ENCODE measurements at places on chromosomes 2 and 18.

DNA sequence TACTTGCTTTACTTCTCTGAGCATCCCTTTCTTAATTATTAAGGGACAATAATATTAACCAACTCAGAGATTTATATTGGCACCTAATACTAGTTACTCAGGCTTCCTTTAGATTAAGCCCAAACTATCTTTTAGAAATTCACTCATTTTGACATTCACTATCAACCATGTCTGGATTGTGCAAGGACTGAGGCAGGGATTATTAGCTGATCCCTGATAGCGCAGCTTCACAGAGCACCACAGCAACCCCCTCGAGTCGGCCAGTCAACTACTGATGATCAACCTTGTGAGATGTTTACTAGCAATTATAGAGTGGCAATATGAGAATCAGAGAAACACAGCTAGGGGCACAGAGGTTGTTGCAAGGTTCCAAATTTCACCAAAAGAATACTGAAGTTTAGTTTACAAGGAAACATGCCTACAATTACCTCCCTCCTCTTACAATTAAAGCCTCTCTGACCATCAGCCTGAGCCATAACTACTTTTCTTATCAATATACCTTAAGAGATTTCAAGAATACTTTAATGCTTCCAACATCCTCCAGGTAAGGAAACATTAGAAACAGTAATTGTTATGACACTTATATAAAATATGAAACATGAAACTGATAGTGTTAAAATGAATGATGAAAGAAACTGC lies 191.6 kb downstream of the TCF4 start:
- DNase-seq, result no peak

GRCh38 chr2:200467806-200468681 lies 41.8 kb downstream of the KCTD18 start:
- DNase-seq, result no peak

- no peak for DNase-seq
These were observed 134.0 kb downstream of the RAB3GAP1 start for GRCh38 chr2:135186054-135186453.

DNA sequence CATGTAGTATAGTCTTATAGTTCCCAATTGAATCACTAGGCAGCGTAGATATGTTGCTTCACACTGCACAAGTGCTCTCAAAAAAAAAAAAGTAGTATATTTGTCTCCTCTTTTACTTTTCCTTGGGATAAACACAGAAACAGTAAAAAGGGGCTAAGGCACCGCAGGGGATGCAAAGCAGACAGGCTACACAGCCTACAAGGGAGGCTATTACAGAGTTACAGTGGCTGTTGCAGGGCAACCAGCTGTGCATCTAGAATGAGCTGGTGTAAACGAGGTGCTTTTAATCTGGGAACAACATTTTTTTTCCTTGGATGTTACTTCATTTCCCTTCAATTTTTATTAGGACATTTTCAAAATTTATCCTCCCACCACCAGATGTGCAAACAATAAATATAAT lies 1934.7 kb upstream of the CELF4 start:
- DNase-seq, result no peak

GRCh38 chr2:9549420-9549819 lies 6.2 kb downstream of the ADAM17 start:
- DNase-seq, result no peak

GRCh38 chr18:48230467-48231113 lies 178.6 kb downstream of the ZBTB7C start:
- DNase-seq, result no peak

DNA sequence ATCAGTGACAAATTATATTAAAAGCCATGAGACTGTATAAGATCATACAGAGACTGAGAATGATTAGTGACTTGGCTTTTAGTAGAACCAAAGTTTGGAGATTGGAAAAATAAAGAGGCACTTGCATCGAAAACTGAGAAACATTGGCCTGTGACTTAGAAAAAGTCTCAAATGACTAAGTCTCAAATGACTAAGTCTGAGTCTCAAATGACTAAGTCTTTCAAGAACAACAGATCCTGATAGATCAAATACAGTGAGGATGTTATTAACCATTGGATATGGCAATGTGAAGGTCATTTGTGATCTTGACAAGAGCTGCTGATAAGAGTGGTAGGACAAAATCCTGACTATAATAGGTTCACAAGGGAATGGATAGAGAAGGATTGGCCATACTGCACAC lies 135.5 kb upstream of the FANCL start:
- no peak for DNase-seq

- no peak for DNase-seq
These were observed 207.9 kb upstream of the SALL3 start for GRCh38 chr18:78771496-78772359.

GRCh38 chr2:28452534-28453081 lies 43.3 kb upstream of the PLB1 start:
- peak; percentile 92 for DNase-seq

- no peak for DNase-seq
These were observed 9.9 kb upstream of the CTLA4 start for GRCh38 chr2:203857656-203858055.

GRCh38 chr18:44911773-44912172 lies 231.1 kb downstream of the SETBP1 start:
- no peak for DNase-seq

DNA sequence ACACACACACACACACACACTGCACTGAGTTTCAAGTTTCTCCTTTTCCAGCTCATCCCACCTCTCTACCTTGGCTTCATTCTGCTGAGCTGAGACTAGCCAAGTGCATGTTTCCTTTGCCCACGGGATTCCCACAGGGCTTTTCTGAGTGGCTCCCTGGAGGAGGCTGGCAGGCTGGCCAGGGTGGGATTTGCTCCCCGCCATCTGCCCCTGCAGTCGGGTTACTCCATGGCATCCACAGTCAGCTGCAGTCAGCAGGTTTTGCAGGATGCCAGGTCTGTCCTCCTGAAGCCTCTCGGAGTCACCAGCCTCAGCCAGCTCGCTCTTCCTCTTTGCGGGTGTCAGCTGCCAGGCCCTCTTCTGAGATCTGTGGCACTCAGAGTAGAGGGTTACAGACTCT lies 783.7 kb upstream of the SOX11 start:
- DNase-seq, result no peak

GRCh38 chr18:26090130-26091046 lies at the start of gene SS18:
TSS of gene SS18 (minus strand) at chr18:26090613. CDS start at chr18:26090569, 44 bp downstream.
- DNase-seq, result peak; percentile 96

DNA sequence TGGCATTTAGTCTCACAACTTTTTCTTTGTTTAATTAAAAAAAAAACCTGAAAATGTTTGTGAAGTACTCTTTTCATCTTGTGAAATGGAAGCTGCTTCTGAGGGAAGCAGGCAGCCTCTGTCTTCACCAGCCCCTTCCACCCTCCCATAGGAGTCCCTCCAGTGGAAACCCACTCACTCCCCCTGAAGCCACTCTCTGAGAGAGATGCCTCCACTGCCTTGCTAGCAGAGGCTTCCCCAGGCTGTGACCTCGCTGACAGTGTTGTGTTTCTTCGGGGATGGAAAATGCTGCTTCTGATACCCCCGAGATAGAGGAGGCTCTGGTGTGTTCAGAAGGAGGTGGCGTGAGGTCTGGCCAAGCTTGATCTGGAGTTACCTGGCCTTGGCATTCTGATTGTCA lies 59.9 kb downstream of the SH3RF3 start:
- no peak for DNase-seq

DNA sequence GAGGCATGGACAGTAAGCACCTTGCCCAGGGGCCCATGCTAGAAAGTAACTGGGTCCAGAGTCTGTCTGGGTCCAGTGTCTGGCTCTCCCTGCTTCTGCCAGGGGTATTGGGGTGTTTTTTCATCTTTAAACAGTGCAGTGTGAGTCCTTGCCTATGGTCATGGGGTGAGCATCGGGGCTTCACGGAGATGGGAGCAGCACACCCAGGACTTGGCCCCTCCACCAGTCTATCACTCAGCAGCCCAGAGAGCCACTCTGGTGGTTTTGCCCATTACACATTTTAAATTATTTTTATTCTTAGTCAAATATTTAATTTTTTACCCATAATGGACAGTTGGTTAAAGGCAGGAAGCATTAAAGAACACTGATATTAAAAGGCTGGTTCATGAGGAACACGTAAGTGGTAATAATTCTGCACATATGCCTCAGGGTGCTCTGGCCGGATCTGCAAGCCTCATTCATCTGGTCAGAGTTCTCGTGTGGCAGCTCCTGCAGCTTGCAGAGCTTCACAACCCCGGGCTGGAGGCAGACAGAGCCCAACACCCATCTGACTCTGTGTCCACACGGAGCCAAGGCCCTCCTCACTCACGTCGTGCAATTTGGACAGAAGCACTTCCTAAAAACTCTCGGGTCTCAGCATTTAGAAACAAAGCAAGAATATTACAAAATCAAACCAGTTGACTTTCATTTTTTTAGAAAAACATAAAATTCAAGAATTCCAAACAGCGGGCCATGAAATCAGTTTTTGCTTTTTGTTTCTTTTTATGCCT lies 204.1 kb downstream of the CTIF start:
- no peak for DNase-seq

- no peak for DNase-seq
These were observed 42.8 kb upstream of the LDLRAD4 start for GRCh38 chr18:13175754-13176210.

- no peak for DNase-seq
These were observed 193.3 kb upstream of the VWC2L start for GRCh38 chr2:214217599-214217998.

- DNase-seq, result no peak
These were observed 85.4 kb upstream of the MYO3B start for GRCh38 chr2:170092436-170093060.

- no peak for DNase-seq
These were observed 109.0 kb upstream of the KCNJ3 start for GRCh38 chr2:154589514-154589913.

DNA sequence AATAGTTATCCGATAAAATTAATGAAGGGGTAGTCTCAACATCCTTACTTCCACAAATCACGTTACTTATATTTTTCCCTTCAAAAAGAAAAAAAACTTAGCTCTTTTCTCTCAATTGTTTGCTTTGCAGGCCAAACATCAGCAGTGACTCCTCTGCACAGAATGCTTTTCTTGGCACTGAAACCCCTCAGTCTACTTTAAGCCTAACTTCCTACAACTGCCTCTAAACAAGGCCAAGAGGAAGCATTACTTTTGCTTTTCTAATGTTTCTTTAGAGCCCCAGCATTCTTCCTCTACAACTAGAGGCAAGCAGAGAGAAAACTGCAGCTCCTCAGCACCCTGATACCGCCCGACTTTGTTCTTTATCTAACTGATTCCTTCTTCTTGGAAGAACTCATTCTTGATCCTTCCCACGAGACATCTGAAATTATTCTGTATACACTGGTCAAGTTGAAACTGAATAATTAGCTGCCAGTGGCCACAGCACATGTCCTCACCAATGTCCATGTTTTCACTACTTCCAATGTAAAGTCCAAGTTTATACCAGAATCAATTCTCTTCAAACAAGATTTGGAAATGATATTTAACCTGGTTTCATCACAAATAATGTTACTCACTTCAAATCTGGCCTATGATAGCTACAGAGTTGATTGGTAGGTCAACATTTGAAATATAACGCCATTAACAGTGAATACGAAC lies 55.3 kb downstream of the DTNB start:
- DNase-seq, result no peak

- DNase-seq, result no peak
These were observed 72.6 kb downstream of the ZNF532 start for GRCh38 chr18:58937071-58937886.

DNA sequence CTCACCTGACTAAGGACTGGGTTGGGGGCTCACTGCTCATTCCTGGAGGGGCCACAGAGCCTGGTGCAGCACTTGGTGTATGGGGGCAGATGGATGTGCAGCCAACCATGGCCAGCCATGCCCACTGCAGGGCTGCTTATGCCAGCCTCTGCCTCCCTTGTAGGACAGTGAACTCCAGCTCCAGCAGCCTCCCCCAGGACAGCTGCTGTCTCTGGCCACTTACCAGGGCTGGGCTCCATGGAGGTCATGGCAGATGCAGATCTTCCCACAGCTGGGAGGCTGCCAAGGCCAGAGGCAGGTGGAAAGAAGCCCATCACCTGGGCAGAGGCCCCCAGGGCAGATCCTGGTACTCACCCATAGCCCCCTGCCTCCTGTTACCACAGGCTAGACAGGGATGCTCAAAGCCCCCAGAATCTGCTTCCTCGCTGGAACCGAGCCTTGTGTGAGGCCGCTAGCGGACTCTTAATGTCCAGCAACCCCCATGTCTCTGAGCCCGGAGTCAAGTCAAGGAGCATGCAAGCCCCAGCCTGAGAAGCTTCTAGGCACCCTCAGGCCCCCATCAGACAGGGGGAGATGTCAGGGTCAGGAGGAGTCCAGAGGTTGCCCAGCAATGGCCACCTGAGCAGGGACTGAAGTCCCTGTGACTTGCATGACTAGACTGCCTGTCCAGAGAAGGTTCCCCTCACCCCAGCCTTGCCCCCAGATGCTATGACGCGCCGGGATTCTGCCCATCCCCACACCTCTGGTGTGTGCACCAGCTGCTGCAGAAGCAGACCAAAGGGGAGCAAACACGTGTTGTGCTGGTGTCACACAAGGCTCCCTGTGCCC lies 123.6 kb downstream of the TWIST2 start:
- no peak for DNase-seq

GRCh38 chr2:145277922-145278321 lies 758.0 kb upstream of the ZEB2 start:
- DNase-seq, result no peak

DNA sequence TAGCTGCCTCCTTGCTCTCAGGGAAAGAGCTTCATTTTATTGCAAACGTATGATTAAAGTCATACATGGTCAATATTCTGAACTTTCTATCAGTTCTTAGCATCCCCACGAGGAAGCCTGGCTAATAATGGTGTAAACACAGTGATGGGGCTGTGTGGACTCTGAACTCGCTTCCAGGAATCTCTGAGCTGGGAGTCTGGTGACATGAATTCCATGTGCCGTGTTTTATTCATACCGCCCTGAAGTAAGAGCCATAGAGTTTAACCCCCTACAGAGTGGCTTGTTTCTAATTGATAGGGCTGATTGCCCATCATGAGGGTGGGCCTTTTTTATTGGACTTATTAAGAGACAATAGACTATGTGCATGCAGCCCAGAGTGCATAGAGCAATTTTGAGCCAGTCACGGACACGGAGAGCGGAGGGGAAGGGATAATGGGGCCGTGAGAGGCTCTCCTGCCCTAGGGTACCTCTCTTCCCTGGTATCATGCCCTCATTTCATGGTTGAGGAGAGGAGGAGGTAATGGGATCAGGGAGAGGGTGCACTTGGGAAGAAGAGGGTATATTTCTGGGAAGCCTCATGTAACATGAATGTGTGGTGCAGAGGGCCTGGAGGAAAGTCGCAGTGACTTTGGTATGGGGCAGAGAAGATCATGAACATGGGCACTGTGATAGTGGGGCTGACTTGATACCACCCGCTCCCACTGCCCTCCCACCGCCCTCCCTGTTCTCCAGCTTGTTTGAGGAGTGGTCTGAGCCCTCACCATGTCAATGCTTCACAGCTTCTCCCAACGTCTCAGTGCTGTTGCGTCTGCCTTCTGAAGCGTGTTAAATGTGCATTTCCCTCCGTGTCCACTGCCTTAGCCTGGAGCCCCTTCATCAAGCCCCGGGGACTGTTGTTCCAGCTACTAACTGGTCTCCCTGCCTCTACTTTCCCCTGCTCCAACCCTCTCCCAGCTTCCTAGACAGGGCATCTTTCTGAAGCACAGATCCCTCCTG lies 73.2 kb downstream of the IL1R2 start:
- no peak for DNase-seq

All from activated effector memory CD4-positive, alpha-beta T cell treated with anti-CD3 and anti-CD28 coated beads, Interleukin-2, amount 50 U/mL, for 16 hours (primary cell).